ENCODE measurements at places on chromosomes 1 and 21.

DNA sequence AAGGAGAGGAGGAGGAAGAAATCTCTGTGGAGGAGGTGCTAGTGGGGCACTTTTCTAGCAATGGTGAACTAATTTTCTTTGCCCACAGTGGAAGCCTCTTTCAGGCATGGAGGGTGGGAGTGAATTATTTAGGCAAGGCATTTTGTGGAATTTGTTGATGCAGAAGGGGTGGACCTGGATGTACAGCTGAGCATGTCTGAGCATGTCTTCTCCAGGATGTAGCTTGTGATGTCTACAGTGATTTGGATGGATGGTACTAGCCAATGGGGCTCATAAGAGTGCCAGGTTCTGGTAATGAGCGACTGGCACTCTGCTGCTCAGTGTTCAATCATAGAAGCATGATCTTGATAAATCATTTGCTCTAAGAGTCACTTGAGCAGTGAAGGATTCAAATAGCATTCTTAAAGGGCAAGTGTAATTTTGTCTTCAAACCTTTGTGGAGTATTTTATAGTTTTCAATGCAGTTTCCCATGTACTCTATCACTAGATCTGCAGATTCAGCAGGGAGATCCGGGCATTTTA, 153.9 kb upstream of the LMO4 start:
- no peak for DNase-seq

- no peak for DNase-seq
These were observed 38.9 kb upstream of the ERO1B start for GRCh38 chr1:236320671-236321070.

DNA sequence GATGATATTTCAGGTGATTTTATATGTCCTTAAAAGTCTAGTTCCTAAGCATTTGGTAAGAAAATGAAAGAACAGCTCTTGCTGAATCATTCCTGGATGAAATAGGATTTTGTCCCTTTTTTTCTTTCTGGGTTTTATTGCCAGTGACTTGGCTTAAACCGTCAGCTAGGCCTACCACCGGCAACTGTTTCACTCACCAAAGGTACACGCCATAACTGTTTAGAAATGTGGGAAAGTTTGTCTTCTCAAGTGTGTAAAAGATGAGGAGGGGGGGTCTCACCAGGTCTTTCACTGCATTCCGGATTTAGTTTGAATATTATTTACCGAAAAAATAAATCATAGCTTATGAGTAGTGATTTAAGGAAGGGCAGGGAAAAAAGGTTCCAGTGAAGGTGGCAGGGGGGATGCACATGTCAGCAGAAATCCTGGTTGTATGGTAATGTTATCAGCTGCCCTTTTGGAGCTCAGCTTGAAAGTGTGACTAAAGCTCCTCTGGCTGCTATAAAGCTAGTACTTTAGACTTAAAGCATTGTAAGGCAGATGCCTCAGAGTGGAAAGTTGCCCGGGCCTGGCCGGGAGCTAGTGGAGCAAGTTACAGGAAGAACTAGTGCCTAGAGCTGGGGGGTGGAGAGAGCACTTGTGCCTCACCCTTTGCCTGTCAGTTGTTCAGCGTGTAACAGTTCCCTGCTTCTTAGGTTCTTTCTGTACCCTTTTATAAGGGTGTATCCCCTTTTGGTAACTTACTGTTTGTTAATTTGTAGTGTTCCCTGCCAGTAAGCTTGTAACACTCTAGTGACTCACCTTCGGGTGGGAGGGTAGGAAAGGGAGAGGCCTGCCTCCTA, 3.1 kb downstream of the ATP1A1 start:
- DNase-seq: peak; percentile 41

DNA sequence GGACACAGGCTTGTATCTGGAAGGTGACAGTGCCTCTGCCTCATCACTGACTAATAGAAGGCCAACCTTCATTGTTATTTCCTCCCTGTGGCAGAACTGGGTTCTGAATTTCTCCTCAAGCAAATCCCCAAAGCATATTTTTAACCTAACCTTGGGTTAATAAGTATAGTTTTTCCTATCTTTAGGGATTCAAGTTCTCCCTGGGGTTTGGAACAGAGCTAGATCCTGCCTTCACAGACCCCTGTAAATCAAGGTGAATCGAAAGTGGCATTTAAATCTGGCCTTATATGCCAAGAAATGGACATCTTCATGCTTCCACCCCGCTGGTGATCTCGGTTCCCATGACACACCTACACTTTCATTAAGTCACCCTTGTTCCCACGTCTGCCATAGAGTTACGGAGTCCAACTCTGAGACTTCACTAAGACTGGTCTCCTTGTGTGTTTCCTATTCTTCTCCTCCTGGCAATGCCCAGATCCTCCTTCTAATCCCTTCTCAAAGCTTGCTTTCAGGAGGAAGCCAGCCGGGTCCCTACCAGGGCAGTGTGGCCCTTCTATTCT, 4.3 kb upstream of the CHI3L2 start:
- DNase-seq: peak; percentile 67

GRCh38 chr1:159993911-159994310, 37.9 kb downstream of the PIGM start:
- no peak for DNase-seq

DNA sequence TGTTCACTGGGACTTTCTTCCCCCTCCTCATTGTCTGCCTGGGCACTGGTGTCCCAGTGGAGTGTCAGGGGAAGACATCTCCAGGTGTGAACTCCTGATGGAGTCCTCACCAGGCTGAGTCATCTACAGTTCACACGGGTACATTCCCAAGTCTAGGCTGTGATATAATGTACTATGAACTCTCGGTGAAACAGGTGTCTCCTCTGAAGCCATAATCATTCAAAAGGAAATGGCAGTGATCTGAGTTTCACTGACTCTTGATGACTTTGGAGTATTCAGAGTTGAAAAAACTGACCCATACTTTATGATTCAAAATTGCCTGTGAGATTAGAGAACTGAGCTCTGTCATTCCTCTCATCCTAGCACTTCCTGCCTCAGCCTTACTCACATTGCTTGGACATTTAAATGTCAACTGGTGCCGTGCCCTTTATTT, 9.1 kb downstream of the LAMC2 start:
- DNase-seq: no peak

DNA sequence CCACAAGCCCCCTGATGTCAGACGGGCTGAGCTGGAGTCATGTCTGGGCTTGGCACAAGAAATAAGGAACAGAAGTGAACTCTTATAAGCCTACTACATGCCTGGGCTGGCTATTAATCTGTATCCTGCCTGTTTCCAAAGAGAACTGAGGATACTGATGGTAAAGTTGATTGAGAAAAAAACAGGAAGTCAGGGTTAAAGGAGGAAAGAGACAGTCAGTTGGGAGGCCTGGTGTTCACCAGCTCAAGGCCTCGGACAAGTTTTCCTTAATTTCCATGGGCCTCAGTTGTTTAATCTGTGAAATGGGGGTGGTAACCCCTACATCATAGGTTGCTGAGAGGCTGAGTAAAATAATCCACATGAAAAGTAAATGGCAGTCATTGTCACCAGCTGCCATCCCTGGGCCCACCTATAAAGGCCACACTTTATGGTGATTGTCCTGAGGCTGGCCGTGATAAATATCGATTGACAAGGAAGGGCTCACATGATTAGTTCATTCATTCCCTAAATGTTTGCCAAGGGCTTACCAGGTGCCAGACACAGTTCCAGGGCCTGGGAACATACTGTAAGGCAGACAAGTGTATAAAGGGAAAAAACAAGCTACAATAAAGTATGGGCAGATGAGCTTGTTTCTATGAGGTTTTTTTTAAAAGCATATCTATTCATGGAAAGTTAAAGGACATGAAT, 2.8 kb downstream of the ALDH4A1 start:
- no peak for DNase-seq

GRCh38 chr1:26945138-26945537, 15.1 kb downstream of the KDF1 start:
- no peak for DNase-seq

DNA sequence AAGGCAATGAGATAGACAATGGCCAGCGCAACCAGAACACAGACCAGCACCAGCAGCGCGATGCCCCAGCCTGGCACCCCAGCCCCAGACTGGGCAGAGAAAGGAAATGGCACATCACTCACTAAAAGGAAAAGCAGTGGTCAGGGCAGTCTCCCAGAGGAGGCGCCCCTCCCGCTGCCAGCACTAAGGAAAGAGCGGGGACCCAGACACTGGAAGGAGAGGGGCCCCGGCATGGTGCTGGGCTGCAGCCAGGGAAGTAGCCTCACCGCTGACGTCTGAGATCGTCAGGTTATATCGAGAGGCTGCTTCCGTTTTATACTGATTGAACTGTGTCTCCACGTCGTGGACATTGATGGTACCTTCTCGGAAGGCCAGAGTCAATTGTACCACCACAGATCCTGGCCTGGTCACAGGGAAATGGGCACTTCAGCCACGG, 13.8 kb downstream of the TRIM46 start:
- DNase-seq: no peak

All from inflammatory macrophage (primary cell).